Naive B cell (primary cell): ENCODE measurements at places on chromosomes 5 and 9.

- no peak for DNase-seq
Observed at GRCh38 chr9:121286973-121287741, 19.2 kb downstream of the GSN start.

- DNase-seq = no peak
Observed at GRCh38 chr5:135493406-135494180, 41.4 kb upstream of the TIFAB start.

DNA sequence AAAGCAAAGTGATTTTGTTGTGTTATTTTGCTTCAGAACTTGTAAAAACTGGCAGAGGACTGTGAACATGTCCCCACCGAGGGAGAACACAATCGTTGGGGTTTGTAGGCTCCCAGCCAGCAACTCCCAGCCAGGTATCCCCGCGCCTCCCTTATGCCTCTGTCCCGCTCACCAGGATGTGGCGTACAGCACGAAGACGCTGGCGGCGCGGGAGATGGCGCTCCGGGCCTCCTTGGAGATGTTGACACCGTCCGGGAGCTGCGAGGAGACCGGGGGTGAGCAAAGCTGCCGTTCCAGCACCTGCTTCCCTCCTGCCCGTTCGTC, 630 bp downstream of the POLE3 start:
- no peak for DNase-seq

- DNase-seq = no peak
Observed at GRCh38 chr5:61286446-61287132, 45.5 kb upstream of the ZSWIM6 start.

- DNase-seq = no peak
Observed at GRCh38 chr5:73126381-73126780, 6.0 kb downstream of the TMEM171 start.

GRCh38 chr5:150155258-150156026, at the start of gene PDGFRB:
Gene PDGFRB (minus strand): TSS chr5:150155845. CDS start chr5:150137047, 18,798 bp downstream.
- peak; percentile 65 for DNase-seq

DNA sequence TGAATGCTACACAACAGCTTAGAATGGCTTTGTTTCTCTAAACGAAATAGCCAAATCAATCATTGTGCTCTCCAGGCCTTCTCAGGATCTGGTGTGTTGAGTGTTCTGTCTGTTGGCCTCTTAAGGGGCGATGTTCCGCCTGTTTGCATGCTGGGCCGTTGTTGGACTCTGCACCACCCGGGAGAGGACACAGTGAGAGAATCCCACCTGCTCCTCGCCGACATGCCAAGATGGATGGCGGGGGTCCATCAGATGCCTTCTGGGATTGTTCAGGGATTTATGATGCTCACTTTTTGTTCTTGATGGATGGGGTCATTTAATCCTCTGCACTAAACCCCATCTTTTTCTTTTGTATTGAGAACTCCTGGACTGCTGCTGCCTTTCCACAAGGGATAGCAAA, 159.9 kb downstream of the NTRK2 start:
- no peak for DNase-seq

- DNase-seq = no peak
Observed at GRCh38 chr5:169545762-169546161, 37.8 kb upstream of the SPDL1 start.

GRCh38 chr9:83182071-83182470, 119.1 kb upstream of the RASEF start:
- no peak for DNase-seq

DNA sequence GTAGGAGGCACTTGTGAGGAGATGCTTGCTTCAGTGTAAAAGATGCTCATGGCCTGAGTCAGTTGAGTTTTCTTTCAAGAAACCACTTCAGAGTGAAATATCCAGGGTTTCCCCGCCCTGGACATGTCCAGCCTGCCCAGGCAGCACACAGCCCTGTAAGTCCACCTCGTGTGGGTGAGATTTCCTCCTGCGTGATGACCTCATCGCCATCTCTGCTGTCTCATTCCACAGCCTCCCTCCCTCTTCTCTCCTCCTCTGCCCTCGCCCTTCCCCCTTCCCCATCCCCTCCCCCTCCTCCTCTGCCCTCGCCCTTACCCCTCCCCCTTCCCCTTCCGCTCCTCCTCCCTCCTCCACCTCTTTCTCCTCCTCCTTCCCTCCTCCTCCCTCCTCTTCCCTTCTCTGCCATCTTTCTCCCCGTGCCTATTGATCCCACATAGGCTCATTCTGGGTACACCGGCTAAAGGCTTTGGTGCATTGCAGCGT, 34.0 kb upstream of the NCS1 start:
- no peak for DNase-seq

DNA sequence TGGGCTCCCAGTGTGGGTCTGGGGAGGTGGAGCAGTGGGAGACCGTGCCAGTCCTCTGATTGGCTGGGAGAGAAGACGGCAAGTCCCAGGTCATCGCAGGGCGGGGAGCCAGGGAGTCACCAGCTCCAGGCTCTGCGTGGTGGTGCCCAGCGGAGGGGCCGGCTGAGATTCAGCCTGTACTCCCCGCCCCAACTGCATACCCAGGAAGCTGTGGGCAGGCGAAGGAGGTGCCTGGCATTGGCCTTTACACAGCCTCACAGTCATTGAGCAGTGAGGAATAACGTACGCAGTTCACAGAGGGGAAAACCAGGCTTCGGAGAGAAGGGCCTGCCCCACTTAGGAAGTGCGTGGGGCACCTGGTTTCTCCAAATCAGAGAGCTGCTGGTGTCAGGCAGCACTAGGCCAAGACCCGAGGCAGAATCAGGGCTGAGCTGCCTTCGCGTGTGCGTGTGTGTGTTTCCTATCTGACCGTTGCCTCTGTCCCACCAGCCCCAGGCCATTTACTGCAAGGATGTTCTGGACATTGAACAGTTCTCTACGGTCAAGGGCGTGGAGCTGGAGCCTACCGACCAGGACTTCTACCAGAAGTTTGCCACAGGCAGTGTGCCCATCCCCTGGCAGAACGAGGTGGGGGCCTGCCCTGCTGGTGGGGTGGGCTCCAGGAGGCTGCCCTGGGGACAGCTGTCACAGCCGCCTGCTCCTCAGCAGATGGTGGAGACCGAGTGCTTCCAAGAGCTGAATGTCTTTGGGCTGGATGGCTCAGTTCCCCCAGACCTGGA, 6.2 kb upstream of the PRR7 start:
- DNase-seq = no peak

- DNase-seq = no peak
Observed at GRCh38 chr9:90322296-90322695, 320.3 kb downstream of the DIRAS2 start.

- no peak for DNase-seq
Observed at GRCh38 chr5:145483212-145483611, 351.9 kb downstream of the PRELID2 start.
